T47D (cell line): ENCODE measurements at places on chromosomes 11 and 22.

DNA sequence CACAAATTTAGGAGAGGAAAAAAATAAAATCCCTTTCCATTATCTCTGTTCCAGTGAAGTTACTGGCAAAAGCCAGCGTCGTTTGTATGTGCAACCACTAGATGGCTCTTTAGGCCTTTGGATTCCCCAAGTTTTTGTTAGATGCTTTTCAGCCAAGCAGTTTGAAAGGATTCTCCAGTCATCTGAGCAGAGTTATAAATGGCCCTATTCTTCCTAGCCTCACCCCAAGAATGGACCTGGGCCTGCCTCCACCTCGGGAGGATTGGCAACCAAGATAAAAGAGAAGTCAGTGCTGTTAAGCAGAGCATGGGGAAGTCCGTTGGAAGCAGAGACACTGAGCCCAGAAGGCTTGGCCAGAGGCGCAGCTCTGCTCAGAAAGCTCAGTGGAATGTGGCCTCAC, 15.4 kb downstream of the FAM181B start:
- DNase-seq = peak; percentile 67

- DNase-seq = no peak
Observed at GRCh38 chr11:70489276-70489675, 90.9 kb downstream of the CTTN start.

DNA sequence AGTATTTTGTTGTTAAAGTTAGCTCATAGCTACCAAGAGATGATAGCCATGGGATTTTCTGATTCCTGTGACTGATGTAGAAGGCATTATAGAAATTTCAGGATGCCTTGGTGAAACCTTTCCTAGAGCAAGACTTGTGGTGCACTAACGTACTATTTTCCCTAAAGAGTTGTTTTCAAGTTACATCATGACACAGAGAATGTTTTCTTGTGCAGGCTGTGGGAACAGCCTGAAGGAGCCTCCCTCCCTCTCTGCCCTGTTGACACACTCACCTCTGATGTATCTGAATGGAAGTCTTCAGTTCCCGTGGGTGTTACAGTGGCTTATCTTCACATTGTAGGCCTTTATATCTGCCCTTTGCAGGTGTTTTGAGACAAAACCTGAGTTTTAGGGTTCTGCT, 121.6 kb downstream of the LDLRAD3 start:
- no peak for DNase-seq

GRCh38 chr22:30325065-30325720, 1.5 kb downstream of the TBC1D10A start:
- peak; percentile 63 for DNase-seq

- DNase-seq = no peak
Observed at GRCh38 chr11:118448294-118448693, 12.0 kb downstream of the KMT2A start.

DNA sequence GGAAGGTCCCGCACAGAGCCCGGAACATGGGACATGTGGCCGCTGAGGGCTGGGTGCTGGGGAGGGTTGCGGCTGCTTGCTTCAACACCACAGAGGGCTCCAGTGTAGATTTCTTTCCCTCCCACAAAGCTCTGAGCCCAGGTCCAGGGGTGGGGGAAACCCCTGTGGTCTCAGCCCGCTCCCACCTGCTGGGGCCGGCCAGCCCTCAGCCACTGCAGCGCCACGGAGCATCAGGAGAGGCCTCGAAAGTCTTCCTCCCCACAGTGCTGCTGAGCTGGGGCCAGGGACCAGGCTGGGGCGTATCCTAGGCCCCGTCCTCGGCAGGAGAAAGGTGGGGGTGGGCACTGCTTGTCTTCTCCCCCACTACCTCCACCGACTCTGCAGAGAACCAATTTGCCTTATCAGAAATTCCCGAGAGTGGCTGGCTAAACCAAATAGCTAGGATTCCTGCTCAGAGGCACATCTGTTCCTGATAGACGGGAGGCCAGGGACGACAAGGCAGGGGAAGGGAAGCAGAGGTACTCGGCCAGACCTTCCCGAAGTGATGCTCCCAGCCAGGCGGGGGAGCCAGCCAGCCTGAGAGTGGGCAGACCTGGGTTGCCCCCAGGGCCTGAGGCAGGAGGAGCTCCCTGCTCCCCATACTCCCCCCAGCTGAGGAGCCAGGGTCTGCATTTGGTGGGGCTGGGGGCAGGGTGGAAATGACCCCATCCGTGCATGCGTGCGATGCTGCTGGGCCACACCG, 18.7 kb downstream of the IGF2 start:
- no peak for DNase-seq

GRCh38 chr22:48883211-48883960, 944.3 kb downstream of the BRD1 start:
- no peak for DNase-seq

DNA sequence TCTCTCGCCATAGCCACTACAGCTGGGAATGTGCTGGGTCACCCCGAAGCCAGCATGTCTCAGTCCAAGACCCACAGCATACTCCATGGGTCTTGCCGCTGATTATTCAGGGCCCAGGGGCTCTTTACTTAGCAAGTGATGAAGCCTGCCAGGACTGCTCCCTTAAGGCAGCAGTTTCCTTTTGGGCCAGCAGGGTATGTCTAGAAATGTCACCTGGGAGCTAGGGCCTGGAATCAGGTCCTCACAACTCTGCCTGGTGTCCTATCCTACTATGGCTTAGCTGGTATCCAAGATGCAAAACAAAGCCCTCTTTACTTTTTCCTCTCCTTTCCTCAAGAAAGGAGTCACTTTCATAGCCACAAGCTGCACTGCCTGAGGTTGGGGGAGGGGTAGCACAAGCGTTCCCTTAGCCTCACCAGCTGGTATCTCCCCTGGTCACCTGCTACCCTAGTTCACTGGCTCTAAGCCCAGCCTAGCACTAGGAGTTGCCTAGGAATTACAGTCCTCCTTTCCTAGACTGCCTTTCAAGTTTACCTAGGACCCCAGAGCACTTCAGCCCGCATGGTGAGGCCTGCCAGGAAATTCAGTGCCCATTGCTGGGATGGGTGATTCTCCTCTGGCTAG, 22.6 kb upstream of the NCR3LG1 start:
- DNase-seq = no peak

DNA sequence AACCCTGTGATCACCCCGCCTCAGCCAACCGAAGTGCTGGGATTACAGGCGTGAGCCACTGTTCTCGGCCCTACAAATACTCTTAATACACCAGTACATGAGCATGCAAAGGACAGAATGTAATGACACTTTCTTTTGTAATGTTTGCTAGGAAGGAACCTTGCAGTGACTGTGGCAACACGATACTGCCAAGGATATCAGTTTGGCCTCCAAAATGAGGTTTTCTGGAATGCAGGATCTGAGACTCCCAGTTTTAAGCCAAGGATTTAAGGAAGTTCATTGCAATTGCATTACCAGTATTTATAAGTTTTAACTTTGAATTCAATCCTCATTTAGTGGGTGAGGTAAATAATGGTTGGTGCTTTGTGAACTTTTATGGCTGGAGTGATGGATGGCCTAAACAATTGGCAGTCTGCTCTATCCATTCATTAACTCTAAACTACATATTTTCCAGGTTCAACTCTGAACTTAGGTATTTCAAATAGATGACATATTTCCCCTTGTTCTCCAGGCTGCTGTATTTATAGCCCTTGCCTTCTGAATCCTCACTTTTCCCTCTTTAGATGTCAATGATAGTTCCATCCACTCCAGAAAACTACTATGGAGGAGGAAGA, 330.3 kb downstream of the C11orf87 start:
- DNase-seq = no peak

- no peak for DNase-seq
Observed at GRCh38 chr11:76752321-76753143, 30.6 kb upstream of the TSKU start.

DNA sequence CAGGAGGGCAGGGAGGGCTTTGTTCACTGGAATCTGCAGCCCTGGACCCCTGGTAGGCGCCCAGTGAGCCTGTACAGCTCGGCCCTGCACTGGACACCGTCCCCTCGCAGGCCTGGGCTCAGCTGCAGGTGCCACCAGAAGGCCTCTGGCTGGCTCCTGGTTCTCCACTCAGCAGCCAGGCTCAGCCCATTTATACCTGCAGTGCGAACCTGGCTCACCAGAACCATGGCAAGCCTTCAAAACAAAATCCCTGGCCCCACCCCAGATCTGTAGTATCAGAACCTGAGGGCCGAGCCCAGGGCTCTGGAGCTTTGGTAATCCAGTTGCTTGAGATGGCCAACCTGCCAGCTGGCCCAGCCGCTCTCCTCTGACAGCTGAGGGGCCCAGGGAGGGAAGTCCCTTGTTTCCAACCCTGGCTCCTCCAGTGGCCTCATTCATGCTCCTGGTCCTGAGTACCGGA, 870 bp upstream of the FREY1 start:
- no peak for DNase-seq

DNA sequence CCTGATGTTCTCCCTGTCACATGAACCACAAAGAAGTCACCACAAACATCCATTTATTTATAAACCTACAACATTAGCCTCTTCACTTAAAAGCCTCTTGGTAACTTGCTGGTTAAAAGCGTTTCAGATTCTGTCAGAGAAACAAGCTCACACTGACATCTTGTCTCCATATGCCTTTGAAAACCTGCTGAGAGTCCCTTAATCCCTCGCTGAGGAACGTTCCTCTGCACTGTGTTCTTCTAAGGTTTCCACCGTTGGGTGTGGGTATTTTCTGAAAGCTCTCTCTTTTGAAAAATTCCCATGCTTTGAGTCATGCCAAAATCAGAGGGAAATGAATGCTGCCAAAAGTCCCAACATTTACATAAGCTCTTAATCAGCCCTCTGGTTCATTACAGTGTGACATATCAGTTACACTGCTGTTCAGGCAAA, 149.8 kb downstream of the CCDC34 start:
- DNase-seq = no peak

DNA sequence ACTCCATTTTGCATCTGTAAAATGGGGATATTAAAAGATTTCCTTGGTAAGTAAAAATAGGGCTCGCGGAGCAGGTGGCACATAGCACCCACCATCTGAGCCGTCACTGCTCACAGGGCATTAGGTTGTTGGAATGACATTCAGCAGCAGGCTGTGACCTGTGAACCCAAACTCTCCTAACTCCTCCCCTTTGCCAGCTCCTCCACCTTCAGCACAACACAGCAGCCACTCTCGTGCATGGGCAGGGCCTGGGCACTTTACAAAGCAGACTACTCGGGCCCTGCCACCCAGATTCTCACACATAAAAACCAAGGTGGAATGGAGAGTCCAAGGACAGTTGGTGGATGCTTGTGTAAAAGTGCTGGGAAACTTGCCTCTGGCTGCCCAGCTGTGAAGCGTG, 77.2 kb downstream of the FLI1 start:
- no peak for DNase-seq

DNA sequence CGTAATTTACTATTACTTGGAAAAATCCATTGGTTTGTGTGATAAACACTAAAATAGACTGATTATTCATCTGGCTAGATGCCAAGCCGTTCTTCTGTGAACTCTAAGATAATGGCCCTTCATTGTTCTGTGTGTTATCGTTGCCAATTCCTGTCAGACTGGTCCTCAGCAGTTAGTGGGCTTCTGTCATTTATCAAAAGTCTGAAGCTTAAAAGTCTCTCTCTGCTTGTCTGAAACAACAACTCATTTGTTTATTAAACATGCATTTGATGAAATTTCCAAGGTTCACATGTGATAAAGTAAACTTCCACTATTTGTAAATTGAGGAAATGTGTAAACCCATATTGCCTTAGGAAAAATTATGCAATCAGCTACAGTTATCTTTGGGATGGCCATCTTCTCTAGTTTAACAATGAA, 21.1 kb upstream of the RDX start:
- no peak for DNase-seq

DNA sequence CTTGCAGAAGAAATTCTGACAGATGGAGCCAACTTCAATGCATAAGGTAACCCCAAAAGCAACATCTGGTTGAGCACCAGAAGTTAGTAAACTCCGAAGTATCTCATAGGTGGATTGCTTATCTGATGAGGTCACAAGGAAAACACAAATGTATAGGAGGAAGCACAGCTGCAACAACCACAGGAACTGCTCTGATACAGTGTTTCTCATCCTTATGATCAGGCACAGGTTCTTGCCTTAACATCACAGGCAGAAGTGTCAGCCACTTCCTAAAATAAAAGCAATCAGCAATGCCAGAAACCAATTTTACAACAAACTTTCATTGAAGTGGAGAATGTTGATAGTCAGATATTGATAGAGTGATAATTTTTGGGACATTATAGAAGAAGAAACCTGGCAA, 530.3 kb upstream of the FAT3 start:
- DNase-seq = no peak

- DNase-seq = no peak
Observed at GRCh38 chr11:112655371-112655770, 305.8 kb upstream of the NCAM1 start.

DNA sequence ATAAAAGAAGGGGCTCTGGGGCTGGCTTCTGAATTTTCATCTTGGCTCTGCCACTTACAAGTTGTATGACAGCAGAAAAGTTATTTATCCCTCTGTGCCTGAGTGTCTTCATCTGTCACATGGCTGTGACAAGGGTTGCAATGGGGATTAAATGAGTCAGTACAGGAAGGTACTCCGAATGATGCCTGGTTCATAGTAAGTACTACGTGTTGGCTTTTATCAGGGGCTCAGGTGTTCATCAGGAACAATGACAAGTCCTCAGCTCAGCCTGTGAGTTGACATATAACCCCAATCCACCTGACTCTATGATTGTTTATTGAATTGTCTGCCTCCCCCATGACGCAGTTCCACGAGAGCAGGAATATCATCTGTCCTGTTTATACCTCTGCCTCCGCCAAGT, 45.7 kb downstream of the PAMR1 start:
- no peak for DNase-seq

DNA sequence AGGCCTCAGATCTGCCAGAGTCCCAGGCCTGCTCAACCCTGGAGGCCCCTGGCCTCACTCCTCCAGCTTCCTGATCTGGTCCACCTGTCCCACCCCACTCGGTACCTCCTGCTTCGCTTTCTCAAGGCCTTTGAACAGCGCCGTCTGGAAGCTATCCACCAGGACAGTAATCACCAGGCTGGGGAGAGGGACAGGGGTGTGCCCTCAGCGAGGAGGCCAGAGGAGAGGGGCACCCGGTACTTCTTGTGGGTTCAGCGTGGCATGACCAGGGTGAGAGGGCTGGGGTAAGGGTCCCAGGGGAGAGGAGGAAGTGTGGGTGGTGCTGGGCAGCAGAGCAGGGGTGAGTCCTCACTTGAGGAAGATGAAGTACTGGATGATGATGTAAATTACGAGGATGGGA, 6.1 kb downstream of the CATSPER1 start:
- no peak for DNase-seq

- DNase-seq = no peak
Observed at GRCh38 chr11:81792416-81792815, 941.2 kb downstream of the FAM181B start.

DNA sequence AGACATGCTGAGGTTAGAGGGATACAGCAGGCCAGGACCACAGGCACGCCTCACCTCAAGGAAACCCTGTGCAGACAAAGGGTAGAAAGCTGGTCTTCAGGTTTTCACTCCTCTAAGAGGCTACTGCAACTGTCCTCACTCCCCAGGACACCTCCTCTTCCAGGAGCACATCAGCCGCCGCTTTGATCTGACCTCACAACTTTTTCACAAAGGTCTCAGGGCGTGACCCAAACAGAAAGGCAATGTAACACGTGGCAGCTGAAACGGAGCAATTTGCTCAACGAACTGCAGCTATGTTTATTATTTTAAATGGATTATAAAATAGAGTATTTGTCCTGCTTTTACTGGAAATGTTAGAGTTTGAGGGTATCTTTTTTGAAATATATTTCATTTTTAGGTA, 46.1 kb downstream of the LARGE1 start:
- no peak for DNase-seq

GRCh38 chr11:29676993-29677392, 339.8 kb downstream of the KCNA4 start:
- DNase-seq = no peak

GRCh38 chr11:1918436-1919315, 827 bp upstream of the TNNT3 start:
- DNase-seq = peak; percentile 45
